ENCODE measurements at places on chromosomes 2 and 18.
A peak's percentile ranks its signal among the peaks of the same experiment; 100 is the strongest.

DNA sequence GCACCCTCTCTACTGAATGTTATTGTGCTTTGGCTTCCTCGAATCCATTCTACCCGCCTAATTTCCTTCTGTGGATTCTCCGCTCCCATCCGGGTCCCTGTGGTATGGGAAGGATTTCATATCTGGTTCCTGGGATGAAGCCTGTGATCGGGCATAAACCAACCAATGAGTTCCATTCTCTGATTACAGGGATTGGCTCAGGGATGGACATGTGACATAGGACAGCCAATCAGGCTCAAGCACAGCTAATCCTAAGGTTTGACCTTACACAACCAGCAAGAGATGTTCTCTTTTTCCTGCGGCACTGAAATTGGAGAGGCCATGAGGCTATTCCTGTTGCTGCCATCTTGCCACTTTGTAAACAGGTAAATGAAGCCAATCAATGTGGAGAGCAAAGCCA, 168.1 kb upstream of the SMAD2 start:
- no peak for DNase-seq

DNA sequence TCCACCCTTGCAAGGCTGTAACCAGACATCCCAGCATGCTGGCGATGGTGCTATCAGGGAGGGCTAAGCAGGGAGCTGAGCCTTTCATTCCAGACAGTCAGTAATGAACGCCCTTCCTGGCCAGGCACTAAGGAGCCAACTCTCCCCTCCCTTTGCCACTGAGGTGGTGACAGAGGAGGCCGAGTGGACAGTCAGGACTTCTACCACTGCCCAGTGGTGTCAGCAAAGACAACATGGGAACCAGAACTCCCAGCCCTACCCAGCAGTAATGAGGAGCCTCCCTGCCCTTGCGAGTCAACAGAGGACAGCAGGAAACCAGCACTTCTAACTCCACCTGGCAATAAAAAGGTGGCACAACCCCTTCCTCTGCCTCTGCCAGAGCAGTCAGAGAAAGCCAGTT, 68.6 kb downstream of the ZAP70 start:
- no peak for DNase-seq

DNA sequence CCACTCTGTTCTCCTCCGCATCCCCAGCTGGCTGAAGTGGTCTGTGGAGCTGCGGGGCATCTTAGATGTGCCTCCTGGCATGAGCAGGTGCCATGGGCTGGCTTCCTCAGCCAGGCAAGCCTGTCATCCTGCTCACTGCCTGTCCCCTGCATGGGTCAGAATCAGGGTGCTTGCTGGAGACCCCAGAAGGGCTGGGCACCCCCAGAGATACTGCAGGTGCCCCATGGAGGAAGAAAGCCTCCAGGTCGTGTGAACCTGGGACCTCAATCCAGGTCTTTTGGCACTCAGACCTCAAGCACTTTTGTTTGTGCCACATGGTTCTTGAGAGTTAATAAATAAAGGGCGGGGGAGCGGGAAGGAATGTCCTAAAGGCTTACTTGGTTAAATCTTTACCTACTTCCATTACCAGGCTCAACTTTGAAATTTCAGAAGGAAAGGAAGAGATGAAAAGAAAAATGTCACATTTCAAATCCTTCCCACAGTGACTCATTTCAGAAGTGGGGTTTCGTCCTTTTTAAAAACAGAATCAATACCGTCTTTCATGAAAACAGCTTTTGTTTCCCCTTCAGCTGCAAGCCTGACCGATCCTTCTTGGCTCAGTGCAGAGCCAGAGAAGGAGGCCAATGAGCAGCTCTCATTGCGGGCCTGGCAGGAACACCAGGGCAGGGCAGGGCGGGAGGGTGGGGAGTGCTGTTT, 69.9 kb downstream of the RHOB start:
- no peak for DNase-seq

- no peak for DNase-seq
These were observed 167.7 kb downstream of the ANAPC1 start for GRCh38 chr2:111715987-111716904.

- DNase-seq, result no peak
These were observed 40.1 kb upstream of the SPATS2L start for GRCh38 chr2:200266406-200266805.

GRCh38 chr18:23336101-23336500, 117.0 kb upstream of the RIOK3 start:
- no peak for DNase-seq

DNA sequence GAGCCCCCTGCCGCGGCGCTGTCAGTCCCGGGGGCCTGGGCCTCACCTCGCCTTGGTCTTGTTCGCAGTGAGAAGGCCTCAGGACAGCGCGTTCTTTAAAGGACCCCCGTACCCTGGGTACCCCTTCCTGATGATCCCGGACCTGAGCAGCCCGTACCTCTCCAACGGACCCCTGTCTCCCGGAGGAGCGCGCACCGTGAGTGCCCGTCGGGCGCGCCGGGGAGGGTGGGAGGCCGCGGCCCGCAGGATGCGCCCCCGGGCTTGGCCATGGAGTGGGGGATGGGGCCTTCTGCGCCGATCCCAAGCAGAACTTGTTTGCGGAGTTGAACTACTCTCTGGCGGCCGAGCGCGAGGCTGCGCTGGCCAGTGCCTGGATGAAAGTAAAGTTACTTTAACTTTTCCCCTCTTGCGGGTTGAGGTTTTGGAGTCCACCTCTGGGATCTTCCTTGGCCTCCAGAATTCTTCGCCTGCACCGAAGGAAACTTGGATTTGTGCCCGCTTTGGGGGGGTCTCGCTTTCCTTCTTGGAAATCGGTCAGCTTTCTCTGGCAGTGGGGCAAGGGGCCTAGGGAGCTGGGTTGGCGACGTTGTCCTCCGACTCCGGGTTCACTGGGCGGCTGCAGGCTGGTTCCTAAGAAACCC, 1.2 kb downstream of the TCF7L1 start:
- no peak for DNase-seq

GRCh38 chr18:48973731-48974130, 23.0 kb upstream of the SMAD7 start:
- no peak for DNase-seq

- no peak for DNase-seq
These were observed 118.4 kb downstream of the LNPK start for GRCh38 chr2:175883586-175884194.

GRCh38 chr2:43225093-43225787, 1.2 kb downstream of the ZFP36L2 start:
- DNase-seq, result peak; percentile 73

DNA sequence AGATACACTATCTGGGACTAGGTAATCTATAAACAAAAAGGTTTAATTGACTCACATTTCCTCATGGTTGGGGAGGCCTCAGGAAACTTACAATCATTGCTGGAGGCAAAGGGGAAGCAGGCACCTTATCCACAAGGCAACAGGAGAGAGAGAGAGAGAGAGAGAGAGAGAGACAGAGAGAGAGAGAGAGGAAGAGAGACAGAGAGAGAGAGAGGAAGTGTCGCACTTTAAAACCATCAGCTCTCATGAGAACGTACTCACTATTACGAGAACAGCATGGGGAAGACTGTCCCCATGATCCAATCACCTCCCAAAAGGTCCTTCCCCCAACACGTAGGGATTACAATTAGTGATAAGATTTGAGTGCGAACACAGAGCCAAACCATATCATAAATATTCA, 253.5 kb upstream of the TRIB2 start:
- DNase-seq, result no peak

GRCh38 chr18:34723143-34723542, 13.0 kb downstream of the DTNA start:
- no peak for DNase-seq

- DNase-seq, result no peak
These were observed 8.9 kb downstream of the GTF3C2 start for GRCh38 chr2:27347641-27348040.

- no peak for DNase-seq
These were observed 118.8 kb downstream of the TTC27 start for GRCh38 chr2:32746669-32747068.

DNA sequence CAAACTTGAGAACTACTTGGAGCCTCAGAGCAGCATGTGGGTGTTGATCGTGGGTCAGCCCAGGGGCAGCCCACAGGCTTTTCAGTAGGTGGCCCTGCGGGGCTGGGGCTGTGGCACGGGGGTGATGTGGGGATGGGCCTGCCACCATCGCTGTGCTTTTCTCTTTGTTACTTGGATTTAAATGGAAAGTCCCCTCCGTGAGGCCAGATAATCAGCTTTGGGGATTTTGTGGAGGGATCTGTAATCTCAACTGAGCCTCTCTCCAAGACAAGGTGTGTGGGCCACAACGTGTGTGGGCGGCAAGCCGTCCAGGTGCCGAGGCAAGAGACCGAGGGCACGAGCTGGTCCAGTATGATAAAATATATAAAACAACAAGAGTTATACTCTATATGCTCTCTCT, 16.7 kb downstream of the COLEC11 start:
- DNase-seq, result no peak

DNA sequence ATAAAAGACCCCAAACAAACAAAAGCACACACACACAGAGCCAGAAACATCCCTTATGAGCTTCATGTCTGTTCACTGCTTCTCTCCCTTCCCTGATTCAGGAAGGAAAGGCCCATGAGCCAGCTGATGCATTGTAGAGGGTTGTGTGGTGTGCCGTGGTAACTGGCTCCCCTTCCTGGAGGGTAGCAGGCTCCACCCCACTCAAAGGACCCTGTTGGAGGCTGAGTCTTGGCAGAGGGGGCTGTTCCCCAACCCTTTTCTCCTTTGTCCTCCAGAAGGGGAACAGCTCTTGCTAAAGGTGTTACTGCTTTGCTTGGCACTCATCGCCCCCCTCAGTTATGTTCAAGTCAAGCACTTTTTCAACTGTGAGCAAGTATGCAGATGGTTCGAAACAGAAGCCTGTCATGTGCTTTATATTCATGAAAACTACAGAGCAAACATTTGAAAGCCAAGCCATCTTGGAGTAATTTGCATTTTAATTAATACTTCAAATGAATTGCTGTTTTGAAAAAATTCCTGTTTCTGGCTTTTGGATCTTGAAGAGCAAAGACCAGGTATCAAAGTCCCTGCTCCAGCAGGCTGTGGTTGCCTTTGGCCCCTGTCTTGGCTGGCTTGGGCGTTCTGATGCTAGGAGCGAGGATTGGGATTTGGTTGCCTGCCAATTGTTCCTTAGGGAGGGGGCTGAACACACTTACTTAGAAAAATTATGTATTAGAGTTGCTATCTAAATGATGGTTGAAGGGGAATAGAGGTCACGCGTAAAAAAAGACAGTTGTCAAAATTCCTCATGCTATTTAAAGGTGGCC, 267.8 kb downstream of the TSN start:
- DNase-seq, result no peak

DNA sequence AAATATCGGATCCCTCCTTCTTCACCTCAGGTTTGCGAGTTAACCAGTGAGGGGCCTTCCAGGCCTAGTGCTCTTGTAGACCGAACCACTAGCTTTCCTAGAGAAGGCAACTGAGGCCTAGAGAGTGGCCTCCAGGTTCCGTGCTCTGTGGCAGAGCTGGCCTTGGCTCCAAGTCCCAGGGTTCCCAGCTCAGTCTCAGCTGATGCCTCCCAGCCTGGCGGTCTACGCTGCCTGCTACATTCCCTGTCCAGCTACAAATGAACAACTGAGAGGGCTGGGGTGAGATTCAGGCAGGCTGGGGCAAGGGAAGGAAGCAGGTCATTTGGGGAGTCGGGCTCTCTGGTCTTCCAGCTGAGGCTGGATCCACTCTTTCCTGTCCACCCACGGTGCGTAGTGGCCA, 2.3 kb downstream of the STEAP3 start:
- no peak for DNase-seq

DNA sequence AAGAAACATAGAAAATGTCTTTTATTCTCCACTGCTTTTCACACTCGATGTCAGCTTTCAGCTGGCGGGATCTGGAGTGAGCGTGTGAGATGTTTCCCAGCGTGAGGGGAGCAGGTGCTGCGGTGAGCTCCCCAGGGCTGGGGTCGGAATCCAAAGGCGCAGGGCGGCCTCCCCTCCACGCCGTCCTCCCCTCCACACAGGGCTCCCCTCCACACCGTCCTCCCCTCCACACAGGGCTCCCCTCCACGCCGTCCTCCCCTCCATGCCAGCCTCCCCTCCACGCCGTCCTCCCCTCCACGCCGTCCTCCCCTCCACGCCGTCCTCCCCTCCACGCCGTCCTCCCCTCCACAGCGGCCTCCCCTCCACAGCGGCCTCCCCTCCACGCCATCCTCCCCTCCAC, 26.9 kb upstream of the KCNG2 start:
- no peak for DNase-seq

- DNase-seq, result no peak
These were observed 6.8 kb upstream of the LAMA3 start for GRCh38 chr18:23682472-23682871.

GRCh38 chr2:236733156-236733555, 163.5 kb downstream of the ACKR3 start:
- no peak for DNase-seq

DNA sequence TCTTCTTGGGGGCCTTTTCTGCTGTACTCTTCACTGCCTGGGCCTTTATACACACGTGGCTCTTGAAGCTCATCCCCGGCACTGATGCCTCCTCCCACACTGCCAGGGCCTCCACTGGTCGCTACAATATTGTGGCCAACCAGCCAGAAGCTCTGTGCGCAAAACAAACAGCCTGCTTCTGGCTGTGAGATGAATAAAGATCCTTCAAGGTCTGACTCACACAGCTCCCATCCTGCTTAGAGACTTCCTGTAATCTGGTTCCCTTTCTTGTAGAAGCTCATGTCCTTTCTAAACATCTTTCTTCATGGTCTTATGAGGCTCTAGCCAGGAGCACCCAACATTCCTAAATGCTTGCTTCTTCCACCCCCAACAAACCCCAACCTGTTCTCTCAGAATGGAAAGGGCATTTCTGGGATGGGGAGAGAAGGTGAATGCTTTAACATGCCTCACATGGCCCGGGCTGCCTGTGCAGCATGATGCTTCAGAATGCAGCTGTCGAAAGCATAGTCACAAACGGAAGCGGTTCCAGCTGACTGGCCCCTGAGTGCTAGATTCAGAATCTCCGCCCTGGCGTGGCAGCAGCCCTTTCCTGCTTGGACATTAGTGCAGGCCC, 24.6 kb downstream of the NRP2 start:
- DNase-seq, result peak; percentile 72

GRCh38 chr2:200471324-200471848, 38.5 kb downstream of the KCTD18 start:
- no peak for DNase-seq

GRCh38 chr2:119809339-119810048, 49.8 kb downstream of the PTPN4 start:
- DNase-seq, result no peak

DNA sequence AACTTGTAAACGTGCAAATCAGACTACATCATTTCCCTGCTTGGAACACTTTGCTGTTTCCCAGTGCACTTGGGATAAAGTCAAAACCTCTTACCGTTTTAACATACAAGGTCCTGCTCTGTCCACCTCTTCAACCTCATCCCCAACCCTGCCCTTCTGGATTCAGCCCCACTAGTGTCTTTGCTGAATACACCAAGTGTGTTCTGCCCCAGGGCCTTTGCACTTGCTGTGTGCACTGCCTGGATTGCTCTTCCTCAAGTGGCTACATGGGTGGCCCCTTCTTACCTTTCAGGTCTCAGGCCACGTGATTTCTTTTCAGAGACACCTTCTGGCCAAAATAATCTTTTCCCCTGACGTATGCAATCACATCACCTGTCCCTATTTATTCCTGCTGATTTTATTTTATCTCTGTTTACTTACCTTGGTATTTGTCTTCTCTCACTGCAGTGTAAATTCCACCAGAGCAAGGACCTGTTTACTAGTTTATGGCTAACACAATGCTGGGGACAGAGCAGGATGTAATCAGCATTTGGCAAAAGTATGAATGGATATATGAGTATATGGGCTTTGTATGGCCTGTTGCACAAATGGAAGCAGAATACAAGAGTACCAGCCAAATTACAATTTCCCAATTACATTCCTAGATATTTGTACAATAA, 63.9 kb downstream of the MAPK4 start:
- DNase-seq, result no peak

GRCh38 chr2:207469451-207469850, 60.3 kb upstream of the CREB1 start:
- no peak for DNase-seq
